Calu3 (cell line): ENCODE measurements at places on chromosomes 2 and 18. TPM values are rescaled to one million over a fixed set of nuclear protein-coding genes. Genes with fewer than 3 reads are reported as not detected.
A peak's percentile ranks its signal among the peaks of the same experiment; 100 is the strongest.

- DNase-seq, result no peak
These were observed 296.5 kb upstream of the GYPC start for GRCh38 chr2:126359494-126359893.

DNA sequence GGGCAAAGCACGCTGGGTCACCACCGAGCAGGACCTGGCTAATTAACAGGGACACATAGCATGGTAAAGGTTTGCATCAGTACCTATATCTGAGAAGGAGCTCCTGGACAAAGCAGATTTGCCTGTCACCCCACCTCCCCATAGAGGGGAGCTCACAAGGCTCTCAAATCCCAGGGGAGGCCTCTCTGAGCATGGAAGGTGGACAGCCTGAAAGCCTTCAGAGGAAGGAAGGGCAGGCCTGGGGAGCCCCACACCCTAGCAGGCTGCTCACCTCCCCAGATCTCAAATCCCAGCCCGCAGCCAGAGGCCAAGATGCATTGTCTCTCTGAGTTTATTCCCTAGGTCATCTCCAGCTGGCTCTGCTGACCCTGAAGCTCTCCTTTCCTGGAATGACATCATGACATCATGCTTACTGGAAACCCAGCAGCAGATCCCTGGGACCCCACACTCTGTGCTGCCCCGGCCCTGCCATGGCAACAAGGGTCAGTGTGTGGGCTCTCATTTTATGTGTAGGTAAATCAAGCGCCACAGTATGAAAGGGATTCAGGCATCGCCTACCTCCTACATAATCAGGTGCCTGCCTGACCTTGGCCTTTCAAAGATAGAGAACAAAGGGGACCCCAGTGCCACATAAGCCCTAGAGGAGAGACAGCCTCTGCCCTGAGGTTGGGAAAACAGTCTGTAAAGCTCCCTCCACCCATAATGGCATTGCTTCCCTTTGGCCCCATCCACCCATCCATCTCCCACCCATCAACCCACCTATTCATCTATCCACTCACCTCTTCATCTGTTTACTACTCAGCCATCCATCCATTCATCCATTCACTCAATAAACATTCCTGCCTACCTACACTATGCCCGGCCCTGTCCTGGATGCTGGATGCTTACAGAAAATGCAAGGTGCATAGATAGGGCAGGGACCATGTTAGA, 15.7 kb upstream of the TEX51 start:
- no peak for DNase-seq

GRCh38 chr2:157318884-157319283, 6.7 kb downstream of the ERMN start:
- DNase-seq, result no peak

- no peak for DNase-seq
These were observed 45.0 kb upstream of the EML4 start for GRCh38 chr2:42124011-42124785.

DNA sequence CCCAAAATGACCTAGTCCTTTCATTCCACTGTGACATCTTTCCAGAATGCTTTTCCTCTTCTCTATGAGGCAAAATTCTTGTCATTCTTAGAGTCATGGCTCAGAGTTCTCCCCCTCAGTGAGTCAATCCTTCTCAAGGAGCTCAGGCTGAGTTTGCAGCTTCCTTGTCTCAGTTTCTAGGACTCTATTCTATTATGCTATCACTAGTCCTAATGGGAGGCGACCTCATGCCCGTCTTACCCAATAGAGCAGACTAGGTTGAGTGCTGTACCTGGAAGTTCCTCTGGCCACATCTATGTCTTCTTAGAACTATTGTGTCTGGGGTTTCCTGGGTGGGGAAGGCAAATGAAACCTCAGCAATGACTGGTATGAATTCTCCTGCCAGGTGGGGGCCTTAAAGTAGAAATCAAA, 51.5 kb downstream of the HAUS1 start:
- peak; percentile 67 for DNase-seq

- no peak for DNase-seq
These were observed 105.8 kb upstream of the UGP2 start for GRCh38 chr2:63735931-63736330.

GRCh38 chr2:56749152-56749752, 565.5 kb downstream of the CCDC85A start:
- DNase-seq, result no peak

GRCh38 chr18:79518028-79518682, 122.4 kb downstream of the NFATC1 start:
- no peak for DNase-seq

- DNase-seq, result no peak
These were observed 183.3 kb upstream of the SESTD1 start for GRCh38 chr2:179447839-179448447.

- DNase-seq, result no peak
These were observed 103.3 kb downstream of the RNF144A start for GRCh38 chr2:7020468-7020867.

- no peak for DNase-seq
These were observed 4.0 kb downstream of the DHRS9 start for GRCh38 chr2:169073211-169073962.

DNA sequence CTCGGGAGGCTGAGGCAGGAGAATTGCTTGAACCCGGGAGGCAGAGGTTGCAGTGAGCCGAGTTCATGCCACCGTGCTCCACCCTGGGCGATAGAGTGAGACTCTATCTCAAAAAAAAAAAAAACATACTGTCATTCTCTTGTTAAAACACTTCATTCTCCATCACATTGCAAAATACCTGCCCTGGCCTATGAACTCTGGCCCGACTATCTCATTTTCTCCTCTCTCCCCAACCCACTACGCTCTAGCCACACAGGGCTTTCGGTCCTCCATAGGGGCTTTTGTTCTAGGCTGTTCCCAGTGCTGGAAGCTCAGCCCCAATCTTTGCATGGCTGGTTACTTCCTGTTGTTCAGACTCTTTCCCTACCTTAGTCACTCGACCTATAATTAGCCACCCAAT, 10.3 kb downstream of the CEP76 start:
- DNase-seq, result no peak

GRCh38 chr2:26757873-26758789, 6.0 kb upstream of the SLC35F6 start:
- DNase-seq, result peak; percentile 87

GRCh38 chr18:9613550-9614400, 584 bp downstream of the PPP4R1 start:
- DNase-seq, result peak; percentile 69

- no peak for DNase-seq
These were observed 544.8 kb downstream of the ARHGAP15 start for GRCh38 chr2:143674051-143674450.

DNA sequence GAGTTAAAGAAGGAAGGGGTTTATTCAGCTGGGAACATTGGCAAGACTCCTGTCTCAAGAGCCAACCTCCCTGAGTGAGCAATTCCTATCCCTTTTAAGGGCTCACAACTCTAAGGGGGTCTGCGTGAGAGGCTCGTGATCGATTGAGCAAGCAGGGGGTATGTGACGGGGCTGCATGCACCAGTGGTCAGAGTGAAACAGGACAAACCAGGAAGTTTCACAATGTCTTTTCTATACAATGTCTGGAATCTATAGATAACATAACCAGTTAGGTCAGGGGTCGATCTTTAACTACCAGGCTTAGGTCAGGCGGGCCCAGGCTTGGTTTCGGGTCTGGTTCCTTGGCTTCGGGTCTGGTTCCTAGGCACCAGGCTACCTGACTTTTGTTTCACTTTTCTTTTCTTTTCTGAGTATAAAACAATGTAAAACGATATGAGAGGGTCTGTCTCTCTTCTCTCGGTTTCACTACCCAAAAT, 30.1 kb upstream of the LIPG start:
- peak; percentile 31 for DNase-seq

- no peak for DNase-seq
These were observed 3.4 kb downstream of the RAB31 start for GRCh38 chr18:9711361-9712129.

DNA sequence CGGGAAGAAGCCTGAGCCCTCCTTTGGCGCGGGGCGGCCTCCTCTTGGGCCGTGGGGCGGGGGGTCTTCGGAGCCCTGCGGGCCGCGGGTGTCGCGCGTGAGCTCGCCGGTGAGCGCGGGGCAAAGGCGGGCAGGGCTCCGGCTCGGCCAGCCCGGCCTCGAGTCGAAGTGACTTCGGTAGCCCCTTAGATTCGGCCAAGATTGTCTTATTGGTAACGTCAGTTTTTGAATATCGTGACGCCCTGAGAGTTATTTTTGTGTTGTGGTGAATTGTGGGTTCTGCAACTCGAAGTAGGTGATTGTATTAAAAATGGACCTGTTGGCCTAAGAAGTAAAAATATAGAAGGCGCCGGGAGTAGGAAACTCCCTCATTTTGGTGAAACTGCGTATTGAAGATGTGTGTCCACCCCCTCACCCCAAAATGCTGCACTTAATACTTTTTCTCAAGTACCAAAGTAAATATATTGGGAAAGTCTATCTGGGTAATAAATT, 669 bp downstream of the MARCHF7 start:
- DNase-seq, result no peak

- no peak for DNase-seq
These were observed 94.3 kb upstream of the TEX51 start for GRCh38 chr2:126804347-126804746.

DNA sequence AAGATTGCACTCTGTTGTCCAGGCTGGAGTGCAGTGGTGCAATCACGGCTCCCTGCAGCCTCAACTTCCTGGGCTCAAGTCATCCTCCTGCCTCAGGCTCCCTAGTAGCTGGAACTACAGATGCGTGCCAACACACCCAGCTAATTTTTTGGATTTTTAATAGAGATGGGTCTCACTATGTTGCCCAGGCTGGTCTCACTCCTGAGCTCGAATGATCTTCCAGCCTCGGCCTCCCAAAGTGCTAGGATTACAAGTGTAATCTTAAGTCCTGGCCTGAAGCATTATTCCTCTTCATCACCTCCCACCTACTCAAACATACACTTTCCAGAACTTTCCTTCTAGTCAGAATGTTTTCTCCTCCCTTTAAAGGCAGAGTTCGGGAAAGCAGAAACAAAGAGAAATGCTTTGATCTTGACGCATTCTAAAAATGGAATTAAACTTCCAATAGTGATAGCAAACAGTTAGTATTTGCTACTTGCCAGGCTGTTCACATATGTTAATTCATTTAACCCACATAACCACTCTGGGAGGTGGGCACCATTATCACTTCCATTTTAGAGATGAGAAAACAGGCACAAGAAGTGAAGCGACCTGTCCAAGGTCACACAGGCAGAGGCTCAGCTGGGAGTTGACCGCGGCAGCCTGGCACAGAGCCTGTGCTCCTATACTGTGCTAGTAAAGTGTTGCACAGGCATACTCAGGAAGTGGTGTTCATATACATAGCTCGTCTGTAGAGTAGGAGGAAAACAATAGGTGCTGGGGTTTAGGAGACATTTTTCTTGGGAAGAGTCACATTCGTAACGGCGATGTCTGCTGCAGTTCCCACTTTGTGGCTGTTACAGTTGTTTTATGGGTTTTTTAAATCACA, 24.6 kb downstream of the TEX44 start:
- no peak for DNase-seq

FOSL2 gene
- total RNA-seq, result 53.7 and 57.3 TPM in 2 replicates

GCG gene
- total RNA-seq, result not detected in 2 replicates

RBBP8 gene
- total RNA-seq, result 55.6 and 62.4 TPM in 2 replicates

UBR3 gene
- total RNA-seq, result 30.6 and 33.1 TPM in 2 replicates

SKOR2 gene
- total RNA-seq, result not detected in 2 replicates

CCDC141 gene
- total RNA-seq, result 0.07 and 0.34 TPM in 2 replicates

CDK15 gene
- not detected in 2 replicates for total RNA-seq

ELP2 gene
- 75.8 and 82.2 TPM in 2 replicates for total RNA-seq

IKZF2 gene
- total RNA-seq, result 26.0 and 26.1 TPM in 2 replicates
